ENCODE measurements at places on chromosomes 6 and 20.
A peak's percentile ranks its signal among the peaks of the same experiment; 100 is the strongest.

DNA sequence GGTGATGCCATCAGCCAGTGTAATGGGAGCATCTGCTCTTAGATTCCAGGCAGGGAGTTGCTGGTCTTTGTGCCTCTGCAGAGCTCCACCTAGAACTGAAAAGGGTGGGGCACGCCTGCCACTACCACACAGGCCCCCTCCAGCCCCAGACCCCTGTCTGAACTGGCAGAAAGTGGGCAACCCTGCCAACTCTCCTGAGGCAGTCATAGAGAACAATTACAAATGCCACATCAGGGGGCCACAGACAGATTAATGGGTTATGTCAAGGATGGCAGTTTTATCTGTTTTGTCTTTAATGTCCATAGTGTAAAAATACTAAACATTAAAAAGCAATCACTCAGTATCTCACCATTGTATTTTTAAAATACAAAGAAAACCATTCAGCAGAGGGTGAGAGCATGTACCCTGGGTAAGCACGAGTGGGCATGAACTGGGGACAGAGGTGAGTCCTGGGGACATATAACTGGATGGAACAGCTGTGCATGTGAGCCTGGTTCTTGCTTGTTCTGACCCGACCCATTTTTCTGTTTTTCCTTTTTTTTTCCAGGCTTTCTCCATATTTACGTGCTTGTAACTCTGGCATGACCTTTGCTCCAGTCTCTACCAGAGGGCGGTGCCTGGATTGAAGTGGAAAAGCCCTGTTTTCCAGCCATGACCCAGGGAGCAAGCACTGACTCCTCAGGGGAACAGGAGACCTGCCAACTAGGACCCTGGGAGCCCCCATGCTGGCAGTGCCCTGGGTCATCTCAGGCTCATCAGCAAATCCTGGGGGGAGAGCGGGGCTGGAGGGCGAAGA, 8.2 kb downstream of the TRAF3IP2 start:
- no peaks in the 10 kb centered on the region for H3K27me3 ChIP-seq
- no peak overlapping the region for H3K27ac ChIP-seq
- no peak overlapping the region for H3K4me3 ChIP-seq
- H3K4me1 ChIP-seq = no peaks in the 10 kb centered on the region
- no peak for DNase-seq

DNA sequence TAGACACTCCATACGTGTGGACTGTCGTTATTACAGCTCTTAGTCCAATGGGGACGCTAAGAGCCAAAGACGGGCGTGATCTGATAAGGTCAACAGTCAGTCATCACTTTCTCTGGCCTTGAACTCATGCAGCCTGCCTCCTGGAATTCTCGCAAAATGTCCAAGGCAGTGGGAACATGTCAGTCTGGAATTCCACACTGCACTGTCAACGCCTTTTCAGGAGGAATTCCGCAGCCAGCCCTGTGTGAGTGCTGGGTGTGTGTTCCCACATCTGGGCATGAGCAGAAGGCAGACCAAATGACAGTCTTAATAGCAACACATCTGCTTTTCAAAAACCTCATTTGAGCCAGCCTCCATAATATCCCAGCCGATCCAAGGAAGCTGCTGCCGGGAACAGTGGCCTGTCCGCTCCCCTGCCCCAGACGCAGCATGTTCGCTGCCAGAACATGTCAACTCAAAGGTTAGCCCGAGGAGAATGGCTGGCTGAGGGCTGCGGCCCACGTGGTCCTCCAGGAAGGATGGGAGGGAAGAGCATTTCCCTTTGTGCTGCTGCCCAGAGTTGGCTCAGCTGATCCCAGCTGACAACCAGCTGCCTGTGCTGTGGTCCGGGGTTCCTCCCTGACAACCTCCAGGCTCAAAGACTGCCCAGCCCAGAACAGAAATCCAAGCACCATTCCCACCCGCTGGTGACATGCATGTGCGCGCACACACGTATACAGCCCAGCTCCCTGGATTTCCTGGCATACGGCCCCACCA, 103.1 kb downstream of the SULF2 start:
- no peaks in the 10 kb centered on the region for H3K36me3 ChIP-seq
- H3K27ac ChIP-seq = no peak overlapping the region
- DNase-seq = no peak
- no peaks in the 10 kb centered on the region for H3K27me3 ChIP-seq
- no peaks in the 10 kb centered on the region for H3K4me1 ChIP-seq
- H3K4me3 ChIP-seq = no peak overlapping the region

DNA sequence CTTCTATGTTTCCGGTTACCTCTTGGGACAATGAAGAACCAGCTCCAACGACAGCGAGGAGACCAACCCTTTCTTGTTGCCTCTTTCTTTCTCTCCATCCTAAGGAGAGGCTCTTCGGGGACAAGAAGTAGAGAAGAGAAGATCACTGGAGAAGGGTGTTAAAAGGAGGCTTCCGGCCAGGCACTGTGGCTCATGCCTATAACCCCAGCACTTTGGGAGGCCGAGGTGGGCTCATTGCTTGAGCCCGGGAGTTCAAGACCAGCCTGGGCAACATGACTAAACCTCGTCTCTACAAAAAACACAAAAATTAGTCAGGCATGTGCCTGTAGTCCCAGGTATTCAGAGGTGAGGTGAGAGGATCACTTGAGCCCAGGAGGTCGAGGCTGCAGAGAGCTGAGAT, 90.8 kb upstream of the TNFAIP3 start:
- H3K4me1 ChIP-seq = no peaks in the 10 kb centered on the region
- DNase-seq = no peak
- no peaks in the 10 kb centered on the region for H3K36me3 ChIP-seq

GRCh38 chr6:18327626-18328025, 59.5 kb upstream of the RNF144B start:
- no peaks in the 10 kb centered on the region for H3K36me3 ChIP-seq
- no peaks in the 10 kb centered on the region for H3K27me3 ChIP-seq
- H3K27ac ChIP-seq = peak overlapping the region; percentile 82
- H3K4me3 ChIP-seq = no peak overlapping the region

DNA sequence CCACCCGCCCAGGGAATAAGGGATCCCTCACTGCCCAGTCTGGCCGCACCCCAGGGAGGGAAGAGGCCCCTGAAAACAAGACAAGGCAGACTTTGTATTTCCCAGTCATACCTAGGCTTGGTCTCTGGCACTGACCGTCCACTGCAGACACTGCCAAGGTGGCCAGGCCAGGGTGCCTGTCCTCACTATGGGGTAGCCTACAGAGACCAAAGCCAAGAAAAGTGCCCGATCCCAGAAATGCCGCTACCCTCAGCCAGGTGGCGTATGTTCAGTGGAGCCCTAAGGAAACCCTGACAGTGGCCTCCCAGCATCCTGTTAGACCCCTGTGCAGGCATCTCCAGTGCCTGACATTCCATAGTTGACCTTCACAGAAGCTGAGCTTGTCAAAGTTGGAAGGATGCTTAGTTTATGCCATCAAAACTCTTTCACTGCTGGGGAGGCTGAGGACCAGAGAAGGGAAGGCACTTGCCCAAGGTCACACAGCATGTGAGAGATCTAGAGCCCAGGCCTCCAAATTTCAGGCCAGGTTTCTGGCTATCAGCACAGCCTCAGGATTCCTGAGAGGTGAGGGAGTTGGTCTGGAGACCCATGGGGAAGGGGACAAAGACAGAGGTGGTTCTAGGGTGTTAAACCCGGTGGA, 2.5 kb downstream of the SCRT2 start:
- no peak overlapping the region for H3K4me3 ChIP-seq
- peaks cover 13% of the 10 kb centered on the region for H3K27me3 ChIP-seq
- peaks cover 2% of the 10 kb centered on the region for H3K4me1 ChIP-seq
- H3K36me3 ChIP-seq = no peaks in the 10 kb centered on the region

GRCh38 chr6:142155895-142156757, 9.1 kb downstream of the VTA1 start:
- peaks cover 13% of the 10 kb centered on the region for H3K4me1 ChIP-seq
- H3K27me3 ChIP-seq = no peaks in the 10 kb centered on the region
- DNase-seq = peak; percentile 70
- peak overlapping the region; percentile 56 for H3K27ac ChIP-seq
- H3K36me3 ChIP-seq = peaks cover 7% of the 10 kb centered on the region
- peak overlapping the region; percentile 54 for H3K4me3 ChIP-seq

DNA sequence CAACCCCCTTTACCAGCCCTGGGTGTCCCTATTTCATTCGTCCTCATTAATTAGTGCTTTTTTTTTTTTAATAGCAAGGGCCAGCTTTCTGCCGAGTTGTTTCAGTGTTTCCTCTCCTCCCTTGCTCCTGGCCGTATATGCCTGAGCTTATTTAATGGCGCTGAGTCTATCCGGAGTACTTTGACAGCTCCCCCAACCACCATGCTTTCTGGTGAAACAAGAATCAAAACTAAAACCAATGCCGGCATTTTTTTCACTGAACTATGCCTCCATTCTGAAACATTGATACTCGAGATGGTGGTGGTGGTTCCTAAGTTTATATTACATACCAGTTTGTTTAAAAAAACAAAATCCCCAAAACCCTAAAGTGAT, 1.2 kb downstream of the DCBLD1 start:
- H3K27me3 ChIP-seq = peaks cover 20% of the 10 kb centered on the region
- peak overlapping the region; percentile 74 for H3K4me3 ChIP-seq
- no peak overlapping the region for H3K27ac ChIP-seq

DNA sequence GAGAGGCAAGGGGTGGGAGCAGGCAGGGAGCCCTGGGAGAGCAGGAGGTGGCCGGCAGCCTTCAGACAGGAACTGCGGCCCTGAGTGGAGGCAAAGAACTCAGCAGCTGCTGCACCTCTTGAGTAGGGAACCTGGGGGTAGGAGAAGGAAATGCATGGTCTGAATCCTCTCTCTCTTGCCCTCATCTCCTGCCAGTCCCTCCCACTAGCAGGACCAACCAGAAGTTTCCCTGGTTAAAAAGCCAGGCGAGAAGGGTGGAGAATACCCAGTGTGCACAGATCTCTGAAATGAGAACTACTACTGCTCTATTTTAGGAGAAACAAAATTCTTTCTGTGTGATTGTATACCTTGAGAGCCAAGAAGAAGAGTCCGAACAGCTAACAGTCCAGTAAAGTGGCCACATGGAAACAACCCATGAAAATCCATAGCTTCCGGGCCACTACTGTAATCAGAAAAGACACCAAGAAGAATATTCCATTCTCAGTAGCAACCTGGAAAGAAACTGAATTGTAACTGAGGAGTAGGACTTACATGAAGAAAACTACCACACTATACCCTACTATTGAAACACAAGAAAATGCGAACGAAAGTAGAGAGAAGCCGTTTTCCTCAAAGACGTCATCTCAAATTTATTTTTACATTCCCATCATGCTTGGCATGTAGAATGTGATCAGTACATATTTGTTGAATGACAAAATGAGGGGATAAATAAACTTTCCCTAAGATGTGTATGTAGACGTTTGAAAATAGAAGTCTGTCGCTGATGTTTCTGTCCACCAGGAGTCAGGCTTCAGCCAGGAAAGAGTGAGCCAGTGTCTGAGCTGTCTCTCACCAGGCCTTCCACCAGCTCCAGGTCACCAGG, 25.6 kb downstream of the WRNIP1 start:
- DNase-seq = peak; percentile 89
- H3K4me3 ChIP-seq = no peak overlapping the region
- peaks cover 52% of the 10 kb centered on the region for H3K4me1 ChIP-seq

DNA sequence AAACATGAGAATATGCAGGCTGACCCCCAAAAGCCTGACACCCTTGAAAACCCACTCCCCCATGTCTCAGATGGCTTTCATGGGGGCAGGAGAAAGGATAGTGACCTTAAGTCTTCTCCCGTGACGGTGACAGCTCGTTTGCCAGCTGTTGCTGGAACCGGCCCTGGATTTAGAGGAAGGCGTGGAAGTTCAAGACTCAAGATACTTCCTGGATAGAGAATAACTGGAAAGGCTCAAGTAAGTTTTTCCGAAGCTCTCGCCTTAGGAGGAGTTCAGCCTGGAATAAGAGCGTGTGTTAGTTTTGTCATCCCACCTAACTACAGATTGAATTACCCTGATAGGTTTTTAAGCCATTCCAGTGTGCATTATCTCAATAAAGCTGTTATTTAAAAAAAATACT, 11.6 kb upstream of the MTG2 start:
- peaks cover 49% of the 10 kb centered on the region for H3K36me3 ChIP-seq
- no peak for DNase-seq

DNA sequence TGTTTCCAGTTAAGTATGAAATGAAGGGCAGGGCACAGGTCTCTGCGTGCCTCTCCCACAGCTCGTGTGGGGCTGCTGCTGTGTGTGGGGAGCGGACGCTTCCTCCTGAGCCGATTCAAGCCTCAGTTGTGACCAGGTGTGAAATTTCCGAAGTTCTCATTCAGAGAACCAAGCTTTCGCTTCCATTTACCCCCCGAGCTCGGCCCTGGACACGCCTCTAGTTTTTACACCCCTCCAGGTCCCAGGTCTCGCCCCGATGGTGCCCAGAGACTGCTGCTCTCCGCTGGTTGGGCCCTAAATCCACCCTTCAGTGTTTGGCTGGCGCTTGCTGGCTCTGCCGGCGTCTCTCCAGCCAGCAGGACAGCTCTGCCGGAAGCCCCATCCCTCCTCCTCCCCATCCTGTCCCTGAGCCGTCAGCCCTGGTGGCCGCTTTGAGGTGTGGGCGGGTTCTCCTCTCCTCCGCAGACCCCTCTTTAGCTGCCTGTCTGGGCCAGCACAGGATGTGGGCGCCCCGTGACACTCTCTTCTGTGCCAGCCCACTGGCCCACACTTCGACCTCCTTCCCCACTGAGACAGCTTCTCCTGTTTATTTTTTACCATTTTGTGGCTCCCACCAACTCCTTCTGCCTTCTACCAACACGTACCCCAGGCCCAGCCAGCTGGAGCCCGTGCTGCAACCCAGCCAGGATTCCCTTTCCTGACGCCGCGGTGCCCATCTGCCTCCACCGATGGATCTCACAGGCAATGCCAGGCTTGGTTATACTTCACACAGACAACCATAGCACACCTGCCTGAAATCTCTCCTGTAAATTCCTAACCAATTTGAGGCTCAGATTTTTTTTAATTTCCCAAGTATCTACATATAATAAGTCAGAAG, 142.8 kb downstream of the DLL1 start:
- H3K27me3 ChIP-seq = peaks cover 11% of the 10 kb centered on the region
- H3K27ac ChIP-seq = no peak overlapping the region
- DNase-seq = peak; percentile 86
- H3K4me1 ChIP-seq = peaks cover 38% of the 10 kb centered on the region

GRCh38 chr6:133314947-133315346, 73.8 kb downstream of the EYA4 start:
- no peaks in the 10 kb centered on the region for H3K4me1 ChIP-seq
- H3K4me3 ChIP-seq = no peak overlapping the region
- DNase-seq = no peak
- no peaks in the 10 kb centered on the region for H3K36me3 ChIP-seq
- no peaks in the 10 kb centered on the region for H3K27me3 ChIP-seq

- no peaks in the 10 kb centered on the region for H3K36me3 ChIP-seq
- H3K4me1 ChIP-seq = no peaks in the 10 kb centered on the region
- H3K4me3 ChIP-seq = no peak overlapping the region
Observed at GRCh38 chr20:57532104-57532503, 7.2 kb upstream of the CTCFL start.

DNA sequence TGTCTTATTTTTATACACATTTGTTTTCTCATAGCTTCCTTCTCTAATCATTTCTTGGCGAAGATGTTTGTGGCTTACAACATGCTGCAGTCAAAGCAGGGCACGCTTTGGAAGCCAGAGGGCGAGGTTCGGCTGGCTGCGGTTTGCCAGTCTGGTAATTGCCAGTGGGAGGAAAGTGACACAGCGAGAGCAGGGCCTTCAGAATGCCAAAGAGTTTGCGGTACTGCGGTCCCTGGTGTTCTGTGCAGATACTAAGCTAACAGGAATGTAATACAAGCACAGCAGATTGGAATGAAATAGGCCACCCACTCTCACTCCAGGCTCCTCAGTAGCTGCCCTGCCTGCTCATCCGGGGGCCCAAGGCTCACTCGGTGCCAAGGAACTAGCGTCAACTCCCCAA, 58.7 kb upstream of the TGM3 start:
- H3K27ac ChIP-seq = no peak overlapping the region
- no peaks in the 10 kb centered on the region for H3K27me3 ChIP-seq
- no peaks in the 10 kb centered on the region for H3K4me1 ChIP-seq

- H3K36me3 ChIP-seq = no peaks in the 10 kb centered on the region
- no peak for DNase-seq
- H3K27ac ChIP-seq = no peak overlapping the region
- no peak overlapping the region for H3K4me3 ChIP-seq
- no peaks in the 10 kb centered on the region for H3K4me1 ChIP-seq
Observed at GRCh38 chr6:51684603-51685002, 402.8 kb downstream of the PKHD1 start.

Measured in common myeloid progenitor, CD34-positive (primary cell).